WTC11 (cell line): ENCODE measurements at places on chromosomes 6 and 20. TPM values are rescaled to one million over a fixed set of nuclear protein-coding genes. Genes with fewer than 3 reads are reported as not detected.

Gene PREX1
- 14.2 to 17.3 TPM (median 15.5 TPM) in 3 replicates for total RNA-seq

Gene MYCT1
- total RNA-seq, result 1.4 to 2.0 TPM (median 1.5 TPM) in 3 replicates

Gene CCR6
- total RNA-seq, result not detected in 3 replicates

Gene KCNS1
- total RNA-seq, result 1.2 to 2.1 TPM (median 2.1 TPM) in 3 replicates

Gene KIF6
- 0.53 to 0.92 TPM (median 0.57 TPM) in 3 replicates for total RNA-seq

Gene SAPCD1
- total RNA-seq, result 13.3 to 16.9 TPM (median 13.7 TPM) in 3 replicates

Gene FAM217A
- not detected in 3 replicates for total RNA-seq

Gene RAB44
- 0.07 to 0.11 TPM in 2 of 3 replicates, not detected in the other for total RNA-seq

Gene ATG5
- total RNA-seq, result 31.1 to 33.2 TPM (median 32.6 TPM) in 3 replicates

GRCh38 chr20:50421356-50422340 is 88.5 kb upstream of the PTPN1 start:
- no peak for DNase-seq

DNA sequence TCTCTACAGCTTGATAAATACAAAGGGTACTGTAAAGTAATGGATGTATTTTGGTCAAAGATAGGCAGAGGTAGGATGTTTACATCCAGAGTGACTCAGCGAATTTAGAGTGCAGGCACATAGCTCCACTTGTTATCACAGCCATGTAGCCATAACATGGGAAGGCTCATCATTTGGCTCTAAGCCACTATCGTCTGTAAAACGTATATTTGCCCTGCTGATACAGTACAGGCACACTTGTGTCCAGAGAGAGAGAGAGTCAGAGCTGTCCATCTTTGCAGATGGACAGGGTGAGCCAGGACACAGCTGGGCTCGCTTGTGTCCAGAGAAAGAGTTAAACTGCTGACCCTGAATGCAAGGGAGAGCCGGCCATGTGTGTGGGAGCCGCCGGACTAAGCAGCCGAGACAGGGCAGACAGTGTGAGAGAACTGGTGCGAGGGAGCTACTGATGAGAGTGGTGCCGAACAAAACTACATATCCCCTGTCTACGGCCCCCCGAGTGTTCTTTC is 619.0 kb downstream of the DOK5 start:
- no peak for DNase-seq

DNA sequence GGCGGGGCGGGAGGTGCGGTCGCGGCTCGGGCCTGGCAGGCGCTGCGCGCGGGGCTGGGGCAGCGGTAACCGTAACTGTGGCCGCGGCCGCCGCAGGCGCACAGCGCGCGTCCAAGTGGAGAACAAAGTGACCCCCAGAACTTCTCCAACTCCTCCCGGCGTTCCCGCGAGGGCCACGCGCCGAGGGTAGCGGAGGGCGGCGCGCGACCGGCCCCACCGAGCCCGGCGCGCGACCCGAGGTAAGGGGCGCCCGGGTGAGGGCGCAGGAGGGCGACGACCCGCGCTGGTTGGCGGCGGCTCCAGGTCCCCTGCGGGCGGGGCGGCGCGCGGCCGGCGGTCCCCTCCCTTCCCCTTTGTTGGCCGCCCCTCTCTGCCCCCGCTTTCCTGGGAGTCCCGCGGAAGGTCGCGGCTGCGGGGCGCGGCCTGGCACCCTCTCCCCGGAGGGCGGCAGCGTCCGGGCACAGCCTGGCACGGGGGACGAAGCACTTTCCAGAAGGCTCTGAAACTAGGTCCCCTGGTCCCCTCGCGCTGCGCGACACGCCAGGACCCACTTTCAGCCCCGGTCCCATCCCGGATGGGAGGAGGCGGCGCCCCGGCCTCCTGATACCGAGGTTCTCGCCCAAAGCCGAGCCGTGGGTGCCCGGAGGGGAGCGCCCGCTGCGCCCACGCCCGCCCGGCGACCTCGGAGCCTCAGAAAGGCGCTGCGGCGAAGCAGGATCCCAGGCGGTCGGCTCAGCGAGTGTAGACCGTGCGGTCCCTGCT is at the start of gene TIAM2:
Gene TIAM2, plus strand, starts transcription at position 62 of the 762 bp plus-strand sequence. CDS start 133,909 bp downstream, outside the sequence.
- peak; percentile 63 for DNase-seq

GRCh38 chr20:15289337-15289736 is 951.9 kb upstream of the FLRT3 start:
- no peak for DNase-seq

GRCh38 chr6:154583546-154584188 is 73.2 kb upstream of the CNKSR3 start:
- DNase-seq, result no peak

GRCh38 chr6:164025180-164025579 is 610.7 kb downstream of the QKI start:
- DNase-seq, result no peak

DNA sequence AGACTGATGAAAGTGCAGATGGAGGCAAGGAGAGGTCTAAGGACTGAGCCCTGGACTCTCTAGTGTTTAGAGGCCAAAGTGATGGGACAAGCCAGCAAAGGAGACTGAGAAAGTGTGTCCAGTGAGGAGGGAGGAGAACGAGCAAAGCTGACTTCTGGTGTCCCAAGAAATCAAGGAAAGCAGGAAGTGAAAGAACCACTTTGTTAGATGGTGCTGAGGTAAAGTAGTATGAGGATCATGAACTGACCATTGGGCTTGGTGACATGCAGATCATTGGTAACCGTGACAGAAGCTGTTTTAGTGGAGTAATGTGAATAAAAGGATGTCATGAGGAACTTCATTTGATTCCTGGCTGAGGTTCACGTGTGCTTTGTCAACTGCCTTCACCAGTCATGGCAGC is 108.4 kb downstream of the SLX4IP start:
- no peak for DNase-seq

DNA sequence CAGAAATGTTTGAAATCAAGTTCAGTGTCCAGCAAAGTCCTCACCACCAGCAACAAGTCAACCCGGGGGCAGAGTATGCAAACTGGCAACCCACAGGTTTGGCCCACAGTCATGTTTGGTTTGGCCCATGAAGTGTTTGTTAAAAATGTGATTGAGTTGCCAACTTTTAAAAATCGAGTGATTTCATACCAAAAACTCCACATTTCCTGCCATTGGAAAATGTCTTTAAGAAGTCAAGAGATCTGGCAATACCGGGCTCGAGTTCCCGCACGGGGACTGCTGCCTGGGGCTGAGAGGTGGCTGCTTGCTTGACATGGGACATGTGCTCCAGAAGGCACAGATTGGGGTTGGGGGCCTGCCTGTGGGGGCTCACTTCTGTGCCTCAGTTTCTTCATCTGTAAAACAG is 36.1 kb downstream of the PREX1 start:
- no peak for DNase-seq

DNA sequence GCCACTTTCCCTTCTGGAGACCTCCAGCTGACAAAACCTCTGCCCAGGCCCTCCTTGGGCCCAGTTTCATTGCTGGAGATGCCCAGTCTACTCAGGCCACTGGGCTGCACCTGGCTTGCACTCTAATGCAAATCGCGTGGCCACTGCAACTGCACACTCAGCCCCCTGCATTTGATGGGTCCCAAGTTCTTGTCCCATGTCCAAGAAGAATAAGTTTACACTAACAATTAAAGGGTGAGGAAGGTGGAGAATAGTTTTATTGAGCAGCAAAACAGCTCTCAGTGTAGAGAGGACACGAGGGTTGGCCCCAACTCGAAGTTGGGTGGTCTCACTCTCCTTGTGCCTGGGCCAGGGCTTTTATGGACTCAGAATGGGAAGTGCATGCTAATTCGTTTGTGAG is 31.9 kb upstream of the THEMIS start:
- no peak for DNase-seq

- no peak for DNase-seq
Observed at GRCh38 chr6:56938649-56939191, 16.2 kb upstream of the BEND6 start.

- DNase-seq, result no peak
Observed at GRCh38 chr20:62123450-62124118, 1.3 kb downstream of the LSM14B start.

GRCh38 chr20:37317316-37317715 is 27.9 kb downstream of the MANBAL start:
- no peak for DNase-seq

GRCh38 chr6:12477616-12478015 is 187.5 kb downstream of the EDN1 start:
- DNase-seq, result no peak

DNA sequence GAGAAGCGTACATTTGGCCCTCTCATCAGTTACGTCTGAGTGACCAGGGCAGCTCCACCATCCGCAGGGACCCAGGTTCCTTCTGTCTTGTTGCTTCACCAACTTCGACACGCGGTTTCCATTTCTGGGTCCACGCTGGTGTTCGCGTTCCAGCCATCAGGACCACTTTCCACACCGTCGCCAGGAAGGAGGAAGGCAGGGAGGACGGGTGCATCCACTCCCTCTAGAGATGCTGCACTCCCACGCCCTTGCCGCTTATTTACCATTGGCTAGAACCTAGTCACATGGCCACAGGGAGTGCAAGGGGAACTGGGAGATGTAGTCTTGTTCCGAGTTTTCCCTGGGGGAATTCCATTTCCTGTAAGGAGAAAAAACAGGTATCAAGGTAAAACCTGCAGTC is 33.2 kb upstream of the SNX9 start:
- DNase-seq, result peak; percentile 69

DNA sequence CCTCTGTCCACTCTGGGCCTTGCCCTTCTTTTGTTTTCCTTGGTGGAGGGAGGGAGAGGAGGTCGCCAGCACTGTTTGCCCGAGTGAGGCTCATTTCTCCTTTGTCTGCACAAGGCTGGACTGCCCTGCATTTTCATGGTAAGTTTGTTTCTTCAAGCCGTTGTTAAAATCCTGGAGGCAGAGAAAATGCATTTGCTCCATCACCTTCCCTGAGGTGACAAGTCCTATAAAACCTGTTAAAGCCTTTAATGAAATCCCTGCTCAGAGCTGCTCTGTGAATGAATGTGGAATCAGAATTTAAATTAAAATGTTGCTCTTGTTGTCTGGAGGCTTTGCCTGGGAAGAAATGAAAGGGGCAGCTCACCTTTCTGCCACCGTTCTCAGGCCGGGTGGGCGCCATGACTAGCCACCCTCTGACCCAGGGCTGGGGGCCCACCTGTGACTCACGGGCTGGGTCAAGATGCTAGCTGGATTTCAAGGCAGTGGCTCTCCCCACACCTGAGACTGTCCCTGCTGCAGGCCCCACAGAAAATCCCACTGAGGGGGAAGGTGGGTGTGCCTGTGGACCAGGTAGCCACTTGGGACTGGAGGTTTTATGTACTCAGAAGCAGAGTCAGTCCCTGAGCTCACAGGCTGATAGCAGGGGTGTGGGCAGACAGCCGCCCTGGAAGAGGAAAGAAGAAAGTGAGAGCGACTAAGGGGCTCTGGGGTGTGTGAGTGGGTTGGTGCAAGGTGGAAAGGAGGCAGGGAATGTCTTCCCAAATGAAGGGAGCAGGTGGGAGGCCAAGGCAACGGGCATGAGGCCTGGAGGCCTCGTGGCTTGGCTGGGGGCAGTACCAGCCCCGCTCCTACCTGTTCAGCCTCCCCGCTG is 24.0 kb upstream of the MYT1 start:
- DNase-seq, result no peak

- DNase-seq, result no peak
Observed at GRCh38 chr6:170429450-170429849, 122.9 kb downstream of the FAM120B start.

DNA sequence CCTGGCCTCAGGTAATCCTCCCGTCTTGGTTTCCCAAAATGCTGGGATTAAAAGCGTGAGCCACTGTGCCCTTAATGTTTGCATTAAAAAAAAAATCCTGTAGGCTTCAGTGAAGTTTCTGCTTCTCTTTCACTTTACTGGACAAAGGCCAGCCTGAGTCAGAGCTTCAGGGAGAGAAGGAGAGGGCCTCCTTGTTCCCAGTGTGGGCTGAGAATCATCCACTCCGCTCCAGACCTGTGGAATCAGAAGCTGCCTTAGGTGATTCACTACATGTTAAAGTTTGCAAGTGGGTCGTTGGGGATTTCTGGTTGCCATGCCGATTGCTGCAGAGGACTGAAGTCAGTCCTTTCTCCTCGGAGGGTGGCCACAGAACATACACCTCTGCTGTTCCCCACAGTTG is 113.3 kb upstream of the EEF1E1 start:
- no peak for DNase-seq

DNA sequence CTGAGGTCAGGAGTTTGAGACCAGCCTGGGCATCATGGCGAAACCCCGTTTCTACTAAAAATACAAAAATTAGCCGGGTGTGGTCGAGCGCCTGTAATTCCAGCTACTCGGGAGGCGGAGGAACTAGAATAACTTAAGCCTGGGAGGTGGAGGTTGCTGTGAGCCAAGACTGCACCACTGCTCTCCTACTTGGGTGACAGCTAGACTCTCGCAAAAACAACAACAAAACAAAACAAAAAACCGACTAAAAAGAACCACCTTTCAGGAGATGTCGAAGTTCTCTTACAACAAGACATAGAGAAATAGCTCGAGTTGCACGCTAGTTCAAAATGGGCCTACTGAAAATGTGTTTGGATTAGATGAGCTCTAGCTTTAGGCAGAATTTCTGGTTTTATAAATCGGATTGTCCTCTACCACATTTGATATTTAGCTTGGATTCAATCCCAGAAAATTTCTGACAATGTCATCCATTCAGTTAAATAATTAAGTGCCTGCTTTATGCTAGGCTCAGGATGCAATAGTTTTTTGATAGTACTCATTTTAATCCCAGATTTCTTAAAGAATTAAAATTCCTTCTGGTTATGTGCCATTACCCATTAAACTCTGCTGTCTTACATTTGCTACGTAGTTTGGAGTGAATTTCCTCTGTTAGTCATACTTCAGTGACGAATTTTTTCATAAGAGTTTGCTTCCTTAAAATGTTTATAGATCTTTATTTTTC is 137.5 kb upstream of the SHLD1 start:
- no peak for DNase-seq
